SIG-M5 (cell line): ENCODE measurements at places on chromosomes 4 and X.

GRCh38 chr4:83751336-83751949 is 215.5 kb downstream of the GPAT3 start:
- no peak for DNase-seq

- no peak for DNase-seq
Measured at GRCh38 chr4:84151574-84151973, 347.5 kb downstream of the NKX6-1 start.

DNA sequence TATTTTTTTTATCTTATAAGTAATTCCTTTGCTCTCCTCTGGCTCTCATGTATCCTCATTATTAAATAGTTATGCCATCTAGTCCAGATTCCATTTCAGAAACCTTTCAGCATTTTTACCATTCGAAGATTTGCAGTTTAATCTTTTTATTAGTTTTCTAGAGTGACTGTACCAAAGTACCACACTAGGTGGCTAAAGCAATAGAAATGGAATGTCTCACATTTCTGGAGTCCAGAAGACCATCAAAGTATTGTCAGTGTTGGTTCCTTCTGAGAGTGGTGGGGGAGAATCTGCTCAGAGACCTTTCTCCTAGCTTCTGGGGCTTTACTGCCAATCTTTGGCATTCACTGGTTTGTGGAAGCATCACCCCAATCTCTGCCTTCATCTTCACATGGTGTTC is 3.7 kb upstream of the PNMA3 start:
- no peak for DNase-seq

DNA sequence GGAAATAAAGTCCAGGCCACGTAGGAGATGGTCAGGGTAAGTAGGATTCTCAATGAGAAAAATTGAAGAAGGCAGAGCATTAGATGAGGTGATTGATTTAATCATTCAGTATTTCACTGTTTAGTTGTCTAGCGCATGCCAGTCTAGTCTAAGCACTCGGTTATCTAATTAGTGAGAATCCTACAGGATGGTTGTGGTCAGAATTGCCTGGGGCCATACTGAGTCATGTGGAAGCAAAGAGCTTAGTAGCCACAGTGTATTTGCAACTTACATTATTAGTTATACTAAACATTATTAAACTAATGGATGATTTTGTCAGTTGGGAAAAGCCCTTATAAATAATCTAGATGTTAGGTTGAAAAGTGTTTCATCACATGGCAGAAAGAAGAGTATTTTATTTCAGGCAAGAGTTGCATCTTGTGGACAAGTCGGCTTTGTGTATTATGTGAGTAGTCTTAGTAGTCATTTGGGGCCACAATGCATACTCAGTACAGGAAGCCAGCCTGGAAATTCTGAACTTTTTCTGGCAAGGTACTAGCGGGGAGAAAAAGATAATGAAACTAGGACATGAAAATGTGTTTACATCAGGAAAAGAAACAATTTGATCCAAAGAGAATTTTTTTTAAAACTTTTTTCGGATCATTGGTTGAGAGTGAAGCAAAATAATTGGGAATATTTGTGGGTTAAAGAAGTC is 31.9 kb downstream of the CPEB2 start:
- no peak for DNase-seq

GRCh38 chr4:157895205-157895604 is 277.6 kb downstream of the GASK1B start:
- DNase-seq: no peak

DNA sequence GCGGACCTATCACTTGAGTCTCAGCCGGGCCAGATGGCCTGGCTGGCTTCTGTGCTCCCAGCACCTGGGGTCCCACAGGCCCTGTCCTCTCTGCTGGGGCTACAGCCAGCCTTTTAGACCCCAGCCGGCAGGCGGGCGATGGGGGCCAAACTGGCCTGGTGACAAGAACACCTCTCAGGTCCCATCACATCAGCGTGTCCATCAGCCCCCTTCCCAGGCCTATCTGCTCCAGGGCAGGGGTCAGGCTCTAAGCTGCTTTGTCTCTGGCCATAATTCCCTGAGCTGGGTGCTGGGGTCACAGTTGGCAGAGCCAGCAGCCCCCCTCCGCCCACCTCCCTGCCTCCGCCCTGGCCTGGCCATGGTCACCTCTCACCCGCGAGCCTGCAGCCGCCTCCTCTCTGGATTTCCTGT is 77.7 kb downstream of the PPP2R2C start:
- DNase-seq: no peak

GRCh38 chrX:30618160-30618765 is 35.0 kb upstream of the GK start:
- no peak for DNase-seq

DNA sequence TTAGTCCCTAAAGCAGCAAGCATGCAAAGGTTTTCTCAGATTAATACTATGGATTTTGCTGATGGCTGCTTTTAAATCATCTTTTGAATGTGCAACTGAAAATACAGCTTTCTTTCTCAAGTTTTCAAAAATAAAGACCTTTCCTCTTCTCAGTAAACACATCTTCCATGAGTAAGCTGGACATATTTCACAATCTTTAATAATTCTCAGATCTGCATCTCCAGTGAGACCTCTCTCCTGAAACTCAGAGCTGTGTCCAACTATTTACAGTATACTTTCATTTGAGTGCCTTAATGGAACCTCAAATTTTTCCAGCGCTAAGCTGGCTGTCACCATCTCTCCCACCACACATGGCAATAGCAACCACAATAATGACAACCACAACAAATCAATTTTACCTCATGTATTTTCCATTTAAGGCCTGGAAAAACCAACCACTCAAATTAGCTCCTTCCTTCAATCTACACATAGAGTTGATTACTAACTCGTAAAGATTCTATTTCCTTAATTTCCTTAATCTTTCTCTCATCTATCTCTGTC is 192.4 kb upstream of the RPL34 start:
- no peak for DNase-seq
